ENCODE measurements at places on chromosomes 1 and 21.

DNA sequence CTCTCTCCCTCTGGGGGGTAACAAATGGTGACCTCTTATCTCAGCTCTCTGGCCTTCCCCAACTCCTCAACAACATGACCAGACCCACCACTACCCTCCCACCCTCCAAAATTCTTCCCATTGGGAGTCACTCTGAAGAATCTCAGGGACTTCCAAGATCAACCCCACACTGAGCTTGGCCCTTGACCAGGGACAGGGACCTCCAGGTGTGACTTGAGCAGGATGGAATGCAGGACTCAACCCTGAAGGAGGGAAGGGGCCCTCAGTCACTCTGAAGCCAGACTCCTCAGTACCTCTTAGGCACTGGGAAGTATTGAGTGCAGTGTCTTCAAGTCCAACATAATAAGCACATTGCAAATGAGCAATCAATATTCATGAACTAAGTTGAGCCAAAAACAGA is 1.9 kb downstream of the CASQ1 start:
- no peak for DNase-seq

- no peak for DNase-seq
These were observed 4.3 kb downstream of the RAB25 start for GRCh38 chr1:156065212-156065611.

GRCh38 chr1:163068716-163069115 is 445 bp upstream of the RGS4 start:
- no peak for DNase-seq

DNA sequence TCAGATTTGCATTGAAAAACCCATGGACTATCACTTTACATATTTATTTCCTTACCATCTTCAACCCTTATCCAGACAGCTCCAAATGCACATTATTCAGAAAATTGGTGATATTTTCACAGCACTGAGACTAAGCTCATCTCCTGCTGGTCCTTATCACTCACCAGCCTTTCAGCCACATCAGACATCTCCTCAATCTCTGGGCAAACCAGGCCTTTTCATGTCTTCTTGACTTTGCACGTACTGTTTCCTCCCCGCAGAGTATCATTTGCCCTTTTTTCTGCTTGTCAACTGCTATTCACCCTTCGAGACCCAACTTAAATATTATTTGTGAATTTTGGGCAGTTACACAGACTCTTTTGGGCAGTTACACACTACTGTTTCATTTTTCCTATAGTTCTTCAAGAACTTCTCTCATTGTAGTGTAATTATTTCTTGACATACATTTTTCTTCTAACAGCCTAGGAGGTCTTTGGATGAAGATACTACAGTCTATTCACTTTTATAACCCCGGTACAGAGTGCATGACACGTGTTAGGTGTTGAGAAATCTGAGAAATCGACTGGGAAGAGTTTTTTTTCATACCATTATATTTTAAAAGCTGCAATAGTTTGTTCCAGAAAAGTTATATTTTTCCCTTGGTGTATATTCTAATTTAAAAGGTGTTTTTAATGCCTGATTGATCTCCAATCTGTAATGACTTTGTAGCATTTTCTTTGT is 98.0 kb downstream of the FGGY start:
- no peak for DNase-seq

GRCh38 chr1:197736685-197737084 is 38.6 kb downstream of the DENND1B start:
- no peak for DNase-seq

DNA sequence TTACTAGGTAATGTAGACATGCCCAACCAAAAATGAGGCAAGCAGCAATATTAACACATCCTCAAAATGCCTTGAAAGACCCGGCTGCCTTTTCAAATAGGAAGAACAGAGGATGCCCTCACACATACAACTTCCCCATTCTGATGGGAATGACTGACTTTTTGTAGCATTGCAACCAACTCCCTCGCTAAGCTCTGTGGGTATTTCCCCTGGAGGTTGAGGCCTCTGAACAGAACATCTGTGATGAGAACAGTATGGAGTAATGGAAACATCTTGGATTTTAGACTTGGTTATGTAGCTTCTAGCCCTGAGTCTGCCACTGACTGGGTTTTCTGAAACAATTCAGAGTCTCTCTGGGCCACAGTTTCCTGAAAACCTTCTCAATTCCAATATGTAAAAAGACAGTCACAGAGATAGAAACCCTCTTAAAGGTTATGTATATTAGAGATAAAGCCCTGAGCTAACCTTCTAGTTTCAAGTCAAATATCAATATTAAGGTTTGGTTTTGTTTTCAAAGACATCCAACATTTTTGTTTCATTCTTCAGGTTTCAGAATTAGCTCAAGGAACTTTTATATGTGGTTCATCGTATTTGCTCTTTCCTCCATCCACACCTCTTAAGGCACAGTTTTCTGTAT is 311.5 kb downstream of the SETD4 start:
- DNase-seq, result no peak

DNA sequence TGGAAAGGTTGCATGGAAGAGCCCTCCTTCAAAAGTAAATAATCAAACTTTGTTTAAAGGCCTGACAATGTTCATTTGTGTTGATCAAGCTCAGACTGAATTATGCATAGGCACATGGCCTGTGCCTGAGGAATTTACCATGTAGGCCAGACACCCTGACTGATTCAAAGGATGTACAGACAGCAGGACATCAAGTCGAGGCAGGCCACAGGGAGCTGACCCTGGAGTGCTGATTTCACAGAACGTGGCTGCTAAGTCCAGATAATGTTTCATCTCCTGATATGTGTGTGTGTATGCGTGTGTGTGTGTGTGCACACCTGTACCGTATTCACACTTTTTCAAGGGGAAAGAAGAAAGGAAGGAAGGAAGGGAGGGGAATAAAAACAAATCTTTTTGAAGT is 34.1 kb downstream of the NAV1 start:
- no peak for DNase-seq

DNA sequence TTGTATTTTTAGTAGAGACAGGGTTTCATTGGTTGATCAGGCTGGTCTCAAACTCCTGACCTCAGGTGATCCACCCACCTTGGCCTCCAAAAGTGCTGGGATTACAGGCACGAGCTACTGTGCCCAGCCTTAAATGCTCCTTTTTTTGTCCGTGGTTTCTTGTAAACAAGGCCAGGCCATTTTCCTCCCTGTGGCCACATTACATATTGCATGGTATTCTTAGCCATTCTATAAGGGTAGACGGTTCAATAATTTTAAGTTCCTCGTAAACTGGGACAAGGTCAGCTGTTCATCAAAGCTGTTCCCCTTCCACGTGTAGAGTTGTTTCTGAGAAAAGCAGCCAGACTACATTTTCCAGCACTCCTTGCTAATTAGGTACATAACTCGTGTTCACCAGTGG is 10.3 kb upstream of the LUZP1 start:
- DNase-seq, result no peak

DNA sequence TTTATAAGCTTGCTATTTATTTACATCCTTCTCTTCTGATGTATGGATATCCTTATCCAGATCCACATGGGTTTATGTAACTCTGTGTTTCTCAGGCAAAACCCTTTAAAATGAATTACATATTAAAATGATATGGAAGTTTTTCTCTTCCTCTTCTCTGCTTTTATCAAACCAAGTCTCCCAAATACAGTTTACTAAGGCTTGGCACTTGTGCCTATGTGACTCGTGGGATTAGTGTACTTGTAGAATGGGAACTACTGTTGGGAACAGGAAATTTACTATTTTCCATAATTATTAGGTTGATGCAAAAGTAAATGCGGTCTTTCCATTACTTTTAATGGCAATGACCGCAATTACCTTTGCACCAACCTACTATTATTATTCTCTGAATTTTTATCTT is 14.8 kb downstream of the SIM2 start:
- no peak for DNase-seq

- DNase-seq, result peak; percentile 58
These were observed 109.8 kb downstream of the TOMM20 start for GRCh38 chr1:235018720-235019444.

DNA sequence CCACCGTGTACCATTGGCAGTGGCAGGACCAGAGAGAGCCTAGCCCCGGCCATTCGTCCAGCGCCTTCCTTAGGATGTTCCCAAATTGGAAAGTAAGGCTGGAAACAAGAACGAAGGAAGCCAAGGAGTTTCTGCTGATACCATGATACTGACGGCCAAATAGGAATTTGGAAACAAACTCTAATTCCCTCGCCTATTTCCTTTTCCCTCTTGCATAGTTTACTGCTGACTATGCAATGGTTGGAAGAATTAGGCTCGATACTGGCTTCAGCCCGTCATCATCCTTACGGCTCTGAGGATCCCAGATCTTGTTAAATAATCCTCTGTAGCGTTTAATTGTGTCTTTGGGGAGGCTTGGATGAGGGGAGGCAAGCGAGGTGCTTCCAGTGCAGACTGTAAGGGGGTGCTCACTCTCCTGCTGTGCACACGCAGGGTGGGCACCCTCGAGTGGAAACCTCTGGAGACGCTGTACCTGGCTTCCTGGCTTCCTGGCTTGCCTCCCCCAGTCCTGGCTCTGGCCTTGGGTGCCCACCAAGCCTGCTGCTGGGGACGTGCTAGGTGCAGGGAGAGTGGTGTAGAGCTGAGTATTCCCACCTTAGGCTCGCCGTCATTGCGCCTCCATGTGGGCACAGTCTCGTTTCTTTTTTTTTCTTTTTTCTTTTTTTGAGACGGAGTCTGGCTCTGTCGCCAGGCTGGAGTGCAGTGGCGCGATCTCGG is 27.4 kb upstream of the CAMTA1 start:
- DNase-seq, result no peak

DNA sequence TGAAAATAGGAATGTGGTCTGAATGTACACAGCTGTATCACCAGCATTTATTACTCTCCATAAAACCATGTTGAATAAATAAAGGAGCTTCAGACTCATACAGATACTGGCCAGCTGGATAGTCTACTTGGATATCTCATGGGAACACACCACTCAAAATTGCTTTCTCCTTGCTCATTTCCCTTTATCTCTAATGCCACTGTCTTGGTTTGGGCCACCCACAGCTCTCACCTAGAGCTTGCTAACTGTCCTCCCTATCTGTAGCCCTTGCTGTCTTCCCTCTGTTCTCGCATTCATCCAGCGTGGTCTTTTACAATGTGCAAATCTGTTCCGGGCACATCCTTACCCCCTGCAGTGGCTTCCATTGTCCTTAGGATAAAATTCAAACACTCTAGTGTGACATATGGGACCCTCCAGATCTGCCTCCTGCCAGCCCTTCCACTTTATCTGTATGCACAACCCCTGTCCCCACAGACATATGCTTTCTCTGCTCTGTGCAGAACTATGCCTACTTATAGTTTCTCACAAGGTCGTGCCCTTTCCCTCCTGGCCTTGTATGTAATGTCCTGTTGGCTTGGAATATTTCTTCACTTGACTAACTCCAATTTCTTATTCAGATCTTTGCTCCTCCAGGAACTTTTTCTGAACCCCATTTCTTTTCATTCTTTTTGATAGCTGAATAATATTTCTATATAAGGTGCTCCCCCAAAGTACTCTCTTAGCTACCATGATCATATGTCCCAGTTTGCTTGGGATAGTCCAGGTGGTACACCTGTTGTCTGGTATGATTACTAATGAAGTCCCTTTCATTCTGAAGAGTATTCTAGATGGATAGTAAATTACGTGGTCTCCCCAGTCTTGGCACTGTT is 2.9 kb downstream of the FLVCR1 start:
- DNase-seq, result no peak

GRCh38 chr1:109579491-109579890 is 31.1 kb downstream of the GNAI3 start:
- no peak for DNase-seq

DNA sequence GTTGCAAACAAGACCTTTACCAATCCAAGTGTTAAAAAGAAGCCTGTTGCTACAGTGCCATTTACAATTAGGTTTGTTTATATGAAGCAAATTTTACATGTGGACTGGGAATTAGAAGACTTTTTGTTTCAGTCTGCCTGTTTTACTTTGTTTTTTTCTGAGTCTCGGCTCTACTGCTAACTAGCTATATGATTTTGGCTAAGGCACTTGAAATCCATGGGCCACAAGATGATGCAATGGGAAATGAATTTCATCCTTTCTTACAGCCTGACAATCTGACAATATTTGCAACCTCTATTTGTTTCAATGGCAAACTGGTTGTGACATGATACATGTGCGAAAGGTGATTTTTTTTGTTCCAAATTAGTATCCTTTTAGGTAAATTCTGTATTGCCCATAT is 3.7 kb upstream of the PEX11B start:
- DNase-seq, result no peak

DNA sequence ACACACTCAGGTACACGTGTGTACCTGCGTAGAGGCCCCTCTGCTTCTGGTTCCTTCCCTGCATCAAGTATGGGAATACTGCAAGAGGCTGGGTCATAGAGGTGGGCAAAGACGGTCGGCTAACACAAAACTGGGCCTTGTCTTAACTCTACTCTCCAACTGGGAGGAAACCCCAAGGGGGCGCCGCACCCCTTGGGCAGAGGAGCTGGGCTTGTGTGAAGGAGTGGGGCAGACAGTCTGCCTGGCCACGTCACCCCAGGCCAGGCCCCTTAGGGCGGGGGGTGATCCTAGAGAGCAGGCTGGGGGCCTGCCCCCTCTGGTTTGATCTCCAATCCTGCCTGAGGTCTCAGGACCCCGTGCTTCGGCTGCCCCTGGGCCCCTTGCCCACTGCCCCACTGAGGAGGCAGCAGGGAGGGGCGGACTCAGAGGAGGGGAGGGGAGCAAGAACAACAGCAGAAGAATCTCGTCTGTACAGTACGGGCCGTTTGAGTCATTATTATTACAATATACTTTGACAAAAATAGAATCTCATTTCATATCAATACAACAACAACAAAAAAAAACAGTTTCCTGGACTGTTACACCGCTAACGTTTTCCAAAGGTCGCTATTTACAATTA is 34.7 kb downstream of the MEF2D start:
- DNase-seq, result no peak

GRCh38 chr1:85581802-85582686 is 1.5 kb downstream of the CCN1 start:
- DNase-seq, result no peak

DNA sequence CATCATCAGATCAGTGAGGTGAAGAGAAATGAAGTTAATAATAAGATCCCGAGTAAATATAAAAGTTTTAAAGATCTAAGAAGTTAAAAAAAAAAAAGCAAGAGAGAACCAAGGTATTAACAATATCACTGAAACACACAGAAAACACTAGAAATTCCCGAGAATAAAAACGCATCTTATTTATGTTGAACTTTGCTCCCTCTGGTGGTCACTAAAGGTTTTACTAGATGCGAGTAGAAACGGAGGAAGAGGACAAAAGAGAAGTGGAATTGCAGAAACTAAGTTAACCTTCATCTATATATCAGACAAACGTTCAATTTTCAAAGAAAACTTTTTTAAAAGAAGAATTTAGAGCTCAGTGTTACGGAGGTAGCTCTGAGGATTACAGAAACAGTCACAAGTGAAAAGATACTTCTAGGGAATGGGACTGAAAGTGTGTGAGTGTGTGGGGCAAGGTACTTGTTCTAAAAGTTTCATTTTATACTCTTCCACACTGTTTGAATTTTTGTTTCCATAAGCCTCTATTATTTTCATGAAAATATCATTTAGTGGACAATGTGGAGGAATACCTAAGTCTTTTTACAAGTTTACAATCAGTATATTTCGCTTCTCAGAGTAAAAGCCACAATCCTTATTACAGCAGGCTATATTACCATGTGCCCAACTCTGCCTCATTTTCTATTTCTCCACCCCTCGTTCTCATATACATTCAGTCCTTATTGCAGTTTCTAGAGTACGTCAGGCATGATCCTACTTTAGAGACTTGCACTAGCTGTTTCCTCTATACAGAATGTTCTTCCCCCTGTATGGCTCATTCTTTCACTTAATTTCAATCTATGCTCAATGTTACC is 19.7 kb downstream of the ACBD6 start:
- no peak for DNase-seq

- no peak for DNase-seq
These were observed 7.0 kb downstream of the KRTCAP2 start for GRCh38 chr1:155166051-155166470.

GRCh38 chr21:31696424-31696823 is 35.5 kb downstream of the SCAF4 start:
- no peak for DNase-seq
